ENCODE measurements at places on chromosomes 16 and 17. TPM values are rescaled to one million over a fixed set of nuclear protein-coding genes. Genes with fewer than 3 reads are reported as not detected.

Gene WNT9B
- polyA plus RNA-seq: not detected

Gene TP53TG3F
- not detected for polyA plus RNA-seq

Gene TMEM220
- 2.5 TPM for polyA plus RNA-seq

DNA sequence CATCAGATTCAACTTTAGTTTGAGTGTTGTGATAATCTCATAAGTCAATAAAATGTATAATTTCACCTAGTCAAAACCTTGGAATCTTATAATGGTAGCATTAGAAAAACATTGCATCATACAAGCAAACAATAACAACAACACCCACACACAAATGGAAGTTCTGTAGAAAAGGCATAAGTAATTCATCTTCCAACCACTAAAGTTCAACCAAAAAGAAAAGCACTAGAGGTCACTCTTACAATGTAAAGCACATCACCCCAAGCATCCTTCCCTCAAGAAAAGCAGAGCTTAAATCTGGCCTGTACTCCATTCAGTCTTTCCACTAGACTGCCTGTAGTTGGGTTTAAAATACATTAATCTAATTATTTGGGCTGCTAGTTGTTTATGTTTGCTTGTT is 1.8 kb downstream of the CNTNAP4 start:
- DNase-seq: no peak

Gene HEATR9
- 0.09 TPM for polyA plus RNA-seq

Gene ARSG
- 3.7 TPM for polyA plus RNA-seq

Gene KRT37
- polyA plus RNA-seq: not detected

- DNase-seq: no peak
These were observed 97.0 kb upstream of the DNAH17 start for GRCh38 chr17:78674156-78674555.
